ENCODE measurements at places on chromosomes 1 and 21.

DNA sequence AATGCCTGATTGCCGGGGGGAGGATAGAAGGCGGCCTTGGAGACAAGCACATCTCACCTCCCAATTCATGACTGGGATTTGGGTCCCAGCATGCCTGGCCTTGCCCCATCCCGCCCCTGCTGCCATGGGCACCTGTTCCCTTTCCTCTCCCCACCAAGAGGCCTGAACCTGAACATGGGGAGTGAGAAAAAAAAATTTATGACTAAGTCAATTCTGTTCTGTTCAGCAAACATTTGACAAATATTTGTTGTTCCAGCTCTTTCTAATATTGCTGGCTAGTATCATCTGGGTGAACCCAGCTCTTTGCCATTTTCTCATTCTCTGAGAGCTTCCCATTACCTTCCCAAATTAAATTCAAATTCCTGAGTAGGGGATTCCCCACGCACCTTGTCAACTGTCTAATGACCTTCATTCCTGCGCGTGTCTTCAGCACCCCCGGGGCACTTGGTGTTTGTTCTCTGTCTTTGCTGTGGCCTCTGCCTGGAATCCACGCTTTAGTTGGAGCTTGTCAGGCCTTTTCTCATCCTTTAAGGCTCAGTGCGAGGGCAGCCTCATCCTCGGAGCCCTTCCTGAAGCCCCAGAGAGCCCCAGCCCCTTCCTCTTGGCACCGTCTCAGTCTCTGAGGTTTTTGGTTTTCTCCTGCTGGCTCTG lies 42.8 kb downstream of the ARHGEF10L start:
- DNase-seq: no peak

DNA sequence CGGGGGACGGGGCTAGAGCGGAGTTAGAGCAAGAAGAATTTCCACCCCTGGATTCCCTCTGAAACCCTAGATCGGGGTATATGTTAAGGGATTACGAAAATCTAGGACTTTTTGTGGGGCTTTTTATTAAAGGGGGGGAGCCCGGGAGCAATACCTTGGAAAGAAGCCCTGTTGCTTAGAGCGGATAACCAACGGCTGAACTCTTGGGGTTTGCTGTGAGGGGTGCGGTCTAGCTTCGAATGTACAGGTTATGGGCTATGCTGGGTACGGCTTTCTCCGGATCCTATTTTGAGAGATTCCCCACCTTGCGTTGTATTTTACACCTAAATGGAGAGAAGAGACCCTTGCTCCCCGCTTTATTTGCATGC lies 626 bp downstream of the DYRK3 start:
- no peak for DNase-seq

DNA sequence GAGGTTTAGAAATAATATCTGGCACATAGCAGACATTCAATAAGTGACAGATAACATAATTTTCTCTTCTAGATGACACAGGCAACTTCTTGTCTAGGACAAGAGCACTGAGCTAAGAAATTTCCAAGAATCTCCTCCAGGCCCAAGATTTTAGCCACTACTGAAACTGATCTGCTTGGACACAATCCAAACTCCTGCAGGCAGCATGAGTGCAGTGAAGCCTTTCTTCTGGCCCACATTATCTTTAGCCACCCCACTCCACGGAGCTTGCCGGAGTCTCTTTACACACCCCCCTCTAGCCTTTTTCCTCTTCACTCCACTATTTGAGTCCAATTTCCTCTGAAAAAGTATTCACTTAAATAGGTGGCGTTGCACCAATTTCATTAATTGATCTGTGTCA lies 142.9 kb upstream of the DUSP10 start:
- no peak for DNase-seq

DNA sequence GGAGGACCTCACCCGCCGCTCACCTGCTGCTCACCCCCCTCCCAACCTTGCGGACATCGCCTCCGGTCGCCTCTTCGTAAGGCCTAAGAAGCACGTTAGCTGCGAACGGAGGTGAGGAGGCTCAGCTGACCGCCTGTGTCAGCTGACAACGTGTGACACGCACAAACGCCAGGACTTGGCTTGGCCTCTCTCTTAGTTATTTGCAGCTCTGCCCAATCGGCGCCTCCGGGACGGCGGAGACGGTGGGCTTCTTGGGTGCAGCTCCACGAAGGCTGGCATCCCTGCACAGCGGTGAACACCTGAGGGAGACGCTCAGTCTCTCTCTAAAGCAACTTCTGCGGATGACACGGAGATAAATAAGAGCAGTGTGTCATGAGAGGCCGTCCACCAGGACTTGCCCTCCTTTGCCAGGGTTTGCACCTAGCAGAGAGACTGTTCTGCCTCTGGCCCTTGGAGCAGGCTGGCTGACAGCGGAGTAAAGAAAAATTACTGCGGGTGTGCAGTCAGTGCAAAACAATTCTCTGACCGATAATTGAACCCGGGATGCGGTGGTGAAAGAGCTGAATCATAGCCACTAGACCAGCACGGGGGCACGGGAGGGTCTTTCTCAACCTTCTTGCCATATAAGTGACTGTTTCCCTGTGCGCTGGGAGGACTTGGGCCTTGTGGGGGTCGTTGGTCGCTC lies 318.9 kb downstream of the FAM72C start:
- DNase-seq: no peak

GRCh38 chr1:21872445-21873079 lies 60.5 kb downstream of the LDLRAD2 start:
- DNase-seq: no peak

GRCh38 chr1:45686015-45686287 lies 382 bp downstream of the GPBP1L1 start:
- peak; percentile 15 for DNase-seq

- DNase-seq: no peak
Measured at GRCh38 chr1:204106825-204107224, 33.9 kb downstream of the SOX13 start.

GRCh38 chr1:226512076-226512728 lies 36.4 kb upstream of the STUM start:
- no peak for DNase-seq
